PC-3 (cell line): ENCODE measurements at places on chromosomes 4 and X. TPM values are rescaled to one million over a fixed set of nuclear protein-coding genes. Genes with fewer than 3 reads are reported as not detected.

- DNase-seq: peak; percentile 71
Observed at GRCh38 chrX:81174286-81174685, 27.4 kb downstream of the HMGN5 start.

GRCh38 chr4:128322311-128322710 is 34.7 kb upstream of the PGRMC2 start:
- peak; percentile 78 for DNase-seq

DNA sequence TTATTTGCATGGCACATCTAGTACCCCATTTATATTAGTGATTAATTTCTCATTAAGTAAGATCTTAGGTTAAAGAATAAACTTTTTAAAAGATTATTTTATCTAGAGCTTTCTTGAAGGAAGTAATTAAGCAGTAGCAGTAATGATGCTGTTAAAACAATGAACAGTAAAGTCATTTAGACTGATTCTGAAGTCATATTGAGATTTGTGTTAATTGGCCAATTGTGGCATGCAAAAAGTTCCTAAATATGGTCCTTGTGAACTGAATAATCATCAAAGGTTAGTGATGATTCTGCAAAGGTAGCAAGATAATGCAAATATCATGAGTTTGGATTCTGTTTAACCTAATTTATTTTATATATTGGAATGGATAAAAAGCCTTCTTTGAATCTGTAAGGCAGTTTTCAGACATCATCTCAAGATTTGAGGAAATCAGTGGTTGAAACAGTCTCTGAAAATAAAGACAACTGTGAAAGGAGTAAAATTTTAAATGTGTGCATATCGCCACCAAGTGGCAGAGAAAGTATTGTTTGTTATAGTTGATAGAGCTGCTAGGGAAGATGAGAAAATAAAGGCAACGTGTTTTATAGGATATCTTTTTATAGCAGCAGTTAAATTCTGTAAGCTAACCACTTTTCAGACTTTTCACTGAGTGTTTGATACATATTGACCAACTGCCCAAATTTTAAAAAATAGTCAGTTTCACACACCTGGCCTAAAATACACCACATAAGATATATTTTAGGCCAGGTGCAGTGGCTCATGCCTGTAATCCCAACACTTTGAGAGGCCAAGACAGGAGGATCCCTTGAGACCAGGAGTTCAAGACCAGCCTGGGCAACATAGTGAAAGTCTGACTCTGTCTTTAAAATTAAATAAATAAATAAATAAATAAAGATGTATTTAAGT is 79.6 kb downstream of the CCKAR start:
- DNase-seq: peak; percentile 76

The MRFAP1L1 gene
- 50.5 and 57.6 TPM in 2 replicates for total RNA-seq

The GLOD5 gene
- not detected in 2 replicates for total RNA-seq

- DNase-seq: no peak
Observed at GRCh38 chrX:136210243-136210642, 41.0 kb downstream of the MAP7D3 start.

DNA sequence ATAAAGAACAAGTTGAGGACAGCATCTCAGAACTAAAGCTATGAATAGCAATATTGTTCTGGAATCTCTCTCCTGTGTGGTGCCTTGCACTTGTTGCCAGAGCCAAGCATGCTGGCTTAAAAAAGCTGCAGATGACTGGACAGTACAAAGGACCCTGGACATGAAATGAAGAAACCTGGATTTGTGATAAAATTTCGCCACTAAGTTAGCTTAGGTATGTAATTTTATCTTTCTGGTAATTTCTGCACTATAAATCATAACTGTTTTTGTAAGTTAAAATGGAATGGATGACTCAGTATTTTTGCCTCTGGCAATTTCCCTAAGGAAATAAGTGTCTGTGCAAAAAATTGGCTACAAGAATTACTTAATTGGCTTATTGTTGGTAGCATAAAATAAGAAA is 317.2 kb downstream of the CAMK2D start:
- DNase-seq: peak; percentile 55

DNA sequence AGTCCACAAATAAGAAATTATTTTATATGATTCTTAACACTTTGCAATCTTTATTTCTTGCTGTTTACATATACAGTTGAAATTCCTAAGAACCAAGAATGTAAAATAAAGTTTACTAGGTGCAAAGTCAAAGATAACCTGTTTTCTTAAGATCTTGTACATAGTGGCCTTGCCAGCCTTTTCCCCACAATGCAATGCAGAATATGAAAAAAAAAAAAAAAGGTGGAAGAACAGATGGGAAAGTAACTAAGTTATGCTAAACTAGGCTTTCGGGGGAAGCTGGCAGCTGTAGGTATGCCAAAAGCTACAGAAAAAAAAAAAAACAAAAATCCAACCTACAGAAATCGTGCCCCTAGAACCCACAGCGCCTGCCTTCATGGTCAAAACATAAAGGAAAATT is 1588.4 kb downstream of the STIM2 start:
- no peak for DNase-seq

DNA sequence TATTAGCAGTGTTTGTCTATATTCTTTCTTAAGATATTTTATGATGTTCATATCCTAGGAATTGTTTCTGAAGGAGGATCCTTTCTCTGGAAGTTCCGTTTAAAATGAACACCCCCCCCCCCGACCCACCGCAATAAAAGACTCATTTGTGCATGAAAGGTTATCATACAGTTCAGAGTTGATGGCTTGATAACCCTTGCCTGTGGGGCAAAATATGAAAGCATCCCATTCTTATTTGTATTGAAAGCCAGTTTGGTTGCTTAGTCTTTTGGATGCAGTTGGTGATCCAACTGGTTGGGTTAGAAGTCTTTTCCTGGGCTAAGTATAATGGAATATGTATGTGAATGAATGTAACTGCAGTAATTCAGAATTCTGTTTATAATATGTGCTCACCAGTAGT is 8.3 kb downstream of the INTS6L start:
- no peak for DNase-seq

DNA sequence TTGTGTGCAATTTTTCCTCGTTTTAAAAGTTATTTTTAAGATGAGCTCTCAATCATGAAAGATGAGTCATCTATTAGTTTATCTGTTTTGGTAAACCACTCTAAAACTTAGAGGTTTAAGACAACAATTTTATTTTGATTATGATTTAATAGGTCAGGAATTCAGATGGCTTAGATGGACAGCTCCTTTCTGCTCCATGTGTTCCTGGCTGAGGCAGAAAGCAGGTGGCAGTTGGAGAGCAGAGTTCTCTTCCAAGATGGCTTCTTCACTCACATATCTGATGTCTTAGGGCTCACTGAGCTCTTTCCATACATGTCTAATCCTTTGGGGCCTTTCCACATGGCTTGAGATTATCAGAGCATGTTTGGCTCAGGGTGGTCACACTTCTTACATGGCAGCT is 48.3 kb upstream of the GRPR start:
- DNase-seq: peak; percentile 7

The MSX1 gene
- 7.5 and 10.4 TPM in 2 replicates for total RNA-seq

DNA sequence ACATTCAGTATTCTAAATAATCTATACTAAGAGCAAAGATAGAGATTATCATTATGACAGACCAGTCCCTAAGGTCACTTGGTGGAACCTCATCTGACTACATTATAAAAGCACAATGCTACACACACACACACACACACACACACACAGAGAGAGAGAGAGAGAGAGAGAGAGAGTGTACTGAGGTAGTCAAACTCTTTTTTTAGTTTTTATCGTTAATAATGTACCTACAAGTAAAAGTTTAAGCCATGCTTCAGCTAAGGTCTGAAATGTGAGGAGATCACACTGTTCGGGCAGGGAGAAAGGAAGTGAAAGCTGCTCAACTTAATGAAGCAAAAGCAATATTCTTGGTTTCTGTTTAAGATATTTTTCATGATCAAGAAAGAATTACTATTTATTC is 75.8 kb upstream of the CCDC160 start:
- DNase-seq: no peak
